Dermis blood vessel endothelial cell (primary cell): ENCODE measurements at places on chromosomes 1 and 21. TPM values are rescaled to one million over a fixed set of nuclear protein-coding genes. Genes with fewer than 3 reads are reported as not detected.

The FAM151A gene
- total RNA-seq, result not detected in 2 replicates

The ENO1 gene
- 1,154 and 2,045 TPM in 2 replicates for total RNA-seq

The FALEC gene
- not detected in 2 replicates for total RNA-seq

The SPRR3 gene
- not detected in 2 replicates for total RNA-seq

The SYTL1 gene
- not detected in 2 replicates for total RNA-seq

The ZNF695 gene
- 2.7 and 2.9 TPM in 2 replicates for total RNA-seq

The CD34 gene
- total RNA-seq, result 62.4 and 126 TPM in 2 replicates

GRCh38 chr1:101388904-101389546 is 152.2 kb downstream of the S1PR1 start:
- DNase-seq, result no peak

DNA sequence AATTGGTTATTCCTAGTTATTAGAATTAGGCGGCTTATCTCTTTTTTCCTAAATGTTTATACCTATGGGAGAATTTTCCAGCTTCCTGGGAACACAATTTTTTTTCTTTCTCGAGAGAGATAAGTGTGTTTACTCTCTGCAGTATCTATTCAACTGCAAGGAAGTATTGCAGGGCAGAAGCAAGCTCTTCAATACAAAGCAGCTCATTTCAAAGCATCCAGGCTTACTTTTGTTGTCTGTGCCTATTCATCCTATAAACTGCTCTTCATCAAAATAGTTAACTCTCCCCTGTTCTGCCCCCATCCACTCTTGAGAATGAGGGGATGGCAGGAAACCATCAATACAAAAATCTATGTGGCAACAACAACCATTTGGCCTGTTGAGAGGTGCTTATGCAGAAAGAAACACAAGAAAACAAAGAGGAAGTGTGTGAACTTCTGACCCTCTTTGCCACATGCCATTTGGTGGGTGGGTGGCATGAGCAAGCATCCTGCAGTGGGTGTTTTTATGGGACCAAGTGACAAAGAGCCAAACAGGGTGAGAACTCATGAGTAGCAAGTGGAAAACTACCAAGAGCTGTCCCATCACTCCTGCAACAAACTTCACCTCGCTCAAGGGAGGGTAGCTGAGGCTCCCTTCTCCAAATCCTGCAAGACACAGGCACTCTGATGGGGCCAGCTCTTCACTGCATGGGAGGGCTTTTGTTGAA is 50.6 kb upstream of the MRPS6 start:
- peak; percentile 34 for DNase-seq

DNA sequence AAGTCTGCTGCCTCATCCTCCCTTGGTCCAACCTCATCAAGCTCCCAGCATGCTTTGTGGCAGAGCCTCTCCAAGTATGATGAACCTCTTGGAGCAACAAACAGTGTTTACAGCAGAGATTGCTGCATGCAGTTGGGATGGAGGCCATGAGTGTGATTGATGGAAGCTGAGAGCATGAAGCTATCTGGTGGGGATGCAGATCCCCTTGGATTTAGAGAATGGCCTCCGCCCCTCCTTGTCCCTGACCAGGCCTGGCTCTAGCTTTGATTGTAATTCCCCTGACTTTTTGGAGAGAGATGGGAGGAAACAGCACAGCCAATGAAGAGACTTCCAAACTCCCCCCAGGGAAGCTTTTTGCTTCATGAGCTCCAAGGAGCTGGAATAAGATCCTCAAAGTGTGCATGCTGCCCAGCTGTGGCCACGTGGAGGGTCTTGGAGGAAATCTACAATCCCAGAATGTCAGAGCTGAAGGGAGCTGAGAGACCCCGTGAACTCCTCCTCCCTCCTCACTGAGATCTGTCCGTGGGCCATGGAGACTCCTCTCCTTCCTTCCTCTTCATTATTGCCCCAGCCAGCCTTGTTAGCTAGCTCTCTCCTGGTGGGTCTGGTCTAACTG is 165.3 kb upstream of the USP24 start:
- DNase-seq, result no peak

DNA sequence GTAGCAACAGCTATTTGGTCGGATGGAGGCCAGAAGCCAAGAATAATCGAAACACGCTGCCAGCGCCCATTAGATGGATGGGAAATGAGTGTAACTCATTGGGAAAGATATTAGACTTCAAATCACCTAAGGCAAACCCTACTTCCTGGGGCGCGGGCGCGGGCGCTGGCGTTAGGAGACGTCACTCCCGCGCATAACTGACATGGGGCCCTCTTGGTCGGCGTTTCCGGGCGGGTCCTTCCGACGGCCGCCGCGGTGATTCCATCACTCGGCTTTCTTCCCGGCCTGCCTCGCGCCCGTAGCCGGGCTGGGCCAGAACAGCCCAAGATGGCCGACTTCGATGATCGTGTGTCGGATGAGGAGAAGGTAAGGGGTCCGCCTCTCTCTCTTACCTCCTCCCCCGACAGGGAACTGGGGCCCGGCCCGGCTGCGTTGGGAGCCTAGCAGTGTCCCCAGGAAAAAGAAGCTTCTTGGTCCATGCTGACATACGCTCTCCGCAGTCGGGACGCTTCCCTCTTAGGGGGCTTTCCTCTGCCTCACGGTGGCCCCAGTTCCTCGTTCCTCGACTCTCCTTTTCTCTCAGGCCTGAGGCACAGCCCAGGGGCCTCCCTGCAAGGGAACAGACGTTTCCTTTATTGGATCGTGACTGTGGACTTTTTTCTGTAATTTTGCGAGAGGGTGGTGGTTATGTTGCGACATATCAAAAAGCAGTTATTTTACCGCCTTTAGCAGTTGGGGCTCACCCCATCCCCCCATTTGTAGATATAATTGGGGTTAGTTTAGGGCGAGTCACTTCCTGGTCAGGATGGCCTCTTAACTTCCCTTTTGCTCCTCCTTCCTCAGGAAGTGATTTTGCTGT is at the start of gene CAPZA1:
TSS of gene CAPZA1 (plus strand) at position 315 of the 859 bp plus-strand sequence. CDS start at position 328, 13 bp downstream.
- DNase-seq, result peak; percentile 95

- no peak for DNase-seq
Observed at GRCh38 chr21:36554411-36555157, 74.7 kb upstream of the CLDN14 start.

- no peak for DNase-seq
Observed at GRCh38 chr21:14767192-14767852, 221.2 kb upstream of the SAMSN1 start.

DNA sequence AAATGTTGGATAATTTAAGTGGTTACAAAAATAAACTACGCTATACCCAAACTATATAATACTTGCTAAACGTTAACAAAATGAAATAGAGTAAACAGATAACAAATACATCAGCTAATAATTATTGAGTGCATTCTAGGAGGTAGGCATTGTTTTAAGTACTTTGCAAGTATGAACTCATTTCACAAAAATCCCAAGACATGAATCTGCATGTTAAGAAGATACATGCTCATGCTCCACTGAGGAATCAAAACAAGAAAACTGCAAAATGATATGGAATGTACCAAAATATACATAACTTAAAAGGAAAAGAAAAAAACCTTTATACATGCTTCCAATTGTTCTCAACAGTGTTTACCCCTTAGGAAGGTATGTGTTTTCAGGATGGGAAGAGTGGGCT is 2.5 kb downstream of the FRRS1 start:
- DNase-seq, result no peak

DNA sequence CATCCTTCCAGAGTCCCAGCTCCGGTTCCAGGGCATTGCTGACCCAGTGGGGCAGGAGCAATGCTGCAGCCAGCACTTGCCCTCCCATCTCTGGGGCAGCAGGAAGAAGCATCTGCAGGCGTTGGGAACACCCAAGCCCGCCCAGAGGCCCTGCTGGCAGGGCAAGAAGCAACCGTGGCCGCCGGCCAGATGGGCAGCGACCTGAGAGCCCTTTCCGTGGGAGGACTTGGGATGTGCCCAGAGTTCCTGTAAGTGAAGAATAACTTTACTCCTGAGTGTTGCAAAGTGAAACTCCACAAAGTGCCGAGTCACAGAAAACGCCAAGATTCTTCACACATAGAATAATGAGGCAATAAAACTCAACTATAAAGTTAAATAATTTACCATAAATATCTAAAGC is 46.0 kb downstream of the GRIK3 start:
- no peak for DNase-seq

DNA sequence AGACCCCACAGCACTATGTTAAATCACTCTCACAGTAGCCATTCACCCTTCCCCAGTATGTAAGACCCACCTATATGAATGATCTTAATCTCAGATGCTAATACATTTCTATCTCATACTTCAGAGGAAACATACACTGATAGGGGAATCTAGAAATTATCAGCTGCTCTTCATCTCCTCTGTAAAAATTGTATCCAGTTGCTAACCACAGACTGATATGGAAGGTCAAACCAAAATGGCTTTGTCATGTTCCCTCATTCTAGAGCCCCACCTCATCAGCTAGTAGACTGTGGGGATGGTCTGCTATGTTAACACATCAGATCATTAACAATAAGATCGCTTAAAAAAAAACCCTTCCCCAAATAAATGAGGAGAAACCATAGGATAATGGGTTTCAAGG is 71.7 kb downstream of the UBR4 start:
- no peak for DNase-seq

DNA sequence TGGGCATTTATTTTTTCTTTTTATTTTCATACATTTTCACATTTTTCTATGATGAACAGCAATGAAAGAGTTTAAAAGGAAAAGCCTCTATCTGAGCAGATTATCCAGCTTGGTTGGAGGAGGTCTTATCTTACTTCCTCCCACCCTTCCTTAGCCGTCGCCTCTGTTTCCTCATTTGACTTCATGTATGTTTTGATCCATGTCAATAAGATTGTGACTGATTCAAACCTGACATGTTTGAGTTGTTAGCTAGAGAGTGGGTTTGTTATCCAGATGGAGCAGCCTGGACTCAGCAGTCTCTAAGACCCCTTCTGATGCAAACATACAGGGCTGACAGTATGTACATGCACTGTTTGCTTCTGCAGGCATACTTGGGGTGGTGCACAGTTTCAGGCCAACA is 31.2 kb downstream of the MACO1 start:
- DNase-seq, result peak; percentile 66

DNA sequence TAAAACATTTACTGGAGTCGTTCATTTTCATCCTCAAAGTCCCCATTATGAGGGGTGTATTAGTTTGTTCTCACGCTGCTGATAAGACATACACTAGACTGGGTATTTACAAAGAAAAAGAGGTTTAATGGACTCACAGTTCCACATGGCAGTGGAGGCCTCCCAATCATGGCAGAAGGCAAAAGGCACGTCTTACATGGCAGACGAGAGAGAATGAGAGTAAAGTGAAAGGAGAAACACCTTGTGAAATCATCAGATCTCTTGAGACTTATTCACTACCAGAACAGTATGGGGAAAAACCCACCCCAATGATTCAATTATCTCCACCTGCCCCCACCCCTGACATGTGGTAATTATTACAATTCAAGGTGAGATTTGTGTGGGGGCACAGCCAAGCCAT is 830.4 kb upstream of the RGS18 start:
- no peak for DNase-seq

- DNase-seq, result peak; percentile 44
Observed at GRCh38 chr1:225426395-225427234, 1.2 kb downstream of the LBR start.

DNA sequence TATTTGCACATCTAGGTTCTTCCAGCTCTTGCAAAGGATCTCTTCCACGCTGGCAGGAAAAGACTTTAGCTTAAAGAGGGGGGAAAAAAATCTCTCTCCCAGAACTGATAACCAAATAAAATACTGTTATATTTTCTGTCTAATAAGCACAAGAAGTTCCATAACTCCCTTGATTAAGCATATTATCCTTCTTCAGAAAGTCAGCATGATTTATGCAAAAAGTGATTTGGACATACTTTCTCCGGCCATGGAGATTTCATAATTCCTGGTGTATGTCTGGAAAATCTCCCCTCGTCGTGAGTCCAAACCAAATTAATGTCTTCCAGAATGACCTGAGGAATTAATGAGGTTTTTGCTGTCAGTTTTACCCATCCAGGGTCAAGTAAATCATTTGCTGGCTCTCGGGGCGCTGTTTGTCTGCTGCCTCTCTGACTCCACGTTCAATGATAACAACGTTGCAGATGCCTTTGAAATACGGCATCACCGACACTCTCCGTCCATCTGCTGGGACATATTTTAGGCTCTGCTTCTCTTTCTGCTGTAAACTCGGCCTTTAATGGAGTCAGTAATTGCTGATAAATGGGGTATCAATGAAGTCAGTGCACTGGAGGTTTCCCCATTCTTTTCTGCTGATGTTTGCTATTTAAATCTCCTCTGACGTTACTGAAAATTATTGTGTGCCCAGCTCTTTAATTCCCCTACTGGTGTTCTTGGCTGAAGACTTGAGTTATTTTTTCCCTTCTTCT is 112.9 kb downstream of the HLX start:
- DNase-seq, result no peak

DNA sequence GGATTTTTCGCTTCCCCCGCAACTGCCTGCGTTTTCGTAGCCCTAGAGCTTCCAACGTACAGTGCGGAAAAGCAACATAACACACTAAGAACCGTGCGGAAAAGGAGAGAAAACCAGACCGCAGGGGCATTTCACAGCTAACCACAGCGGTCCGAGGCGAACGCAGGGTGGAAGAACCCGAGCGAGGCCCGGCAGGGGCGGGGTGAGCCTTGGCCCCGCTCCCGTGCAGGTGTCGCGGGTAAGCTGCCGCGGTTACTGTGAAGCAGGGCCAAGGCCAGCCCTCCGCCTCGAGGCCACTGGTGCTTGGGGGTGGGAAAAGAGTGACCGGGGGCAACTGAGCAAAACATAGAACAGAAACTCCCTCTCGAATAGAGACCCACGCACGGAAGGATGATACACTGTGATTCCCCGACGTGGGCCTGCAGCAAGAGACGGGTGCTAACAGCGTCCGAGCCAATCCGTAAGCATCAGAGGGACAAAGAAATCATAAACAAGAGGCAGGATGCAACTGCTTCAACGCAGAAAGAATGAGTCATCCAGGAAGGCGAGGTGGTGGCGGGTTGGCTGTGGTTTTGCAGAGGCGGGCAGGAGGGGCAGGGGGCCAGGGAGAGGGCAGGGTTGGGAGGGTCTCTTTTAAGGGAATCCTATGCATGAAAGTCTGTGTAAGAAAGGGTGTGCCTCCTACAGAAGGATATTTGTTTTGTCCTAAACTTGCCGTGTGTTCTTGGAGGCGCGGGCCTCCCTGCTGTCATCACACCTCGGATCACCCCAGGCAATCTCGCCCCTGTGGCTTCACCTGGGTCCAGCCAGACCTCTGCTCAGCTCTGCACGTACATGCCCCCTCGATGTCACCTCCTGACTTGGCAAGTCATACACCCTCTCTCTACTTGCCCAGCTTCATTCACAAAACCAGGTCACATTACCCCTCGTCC is 7.3 kb downstream of the GNG4 start:
- peak; percentile 78 for DNase-seq
